NCI-H187 treated with DMSO at 0.1 percent for 48 hours (cell line): ENCODE measurements at places on chromosomes 4 and X.

DNA sequence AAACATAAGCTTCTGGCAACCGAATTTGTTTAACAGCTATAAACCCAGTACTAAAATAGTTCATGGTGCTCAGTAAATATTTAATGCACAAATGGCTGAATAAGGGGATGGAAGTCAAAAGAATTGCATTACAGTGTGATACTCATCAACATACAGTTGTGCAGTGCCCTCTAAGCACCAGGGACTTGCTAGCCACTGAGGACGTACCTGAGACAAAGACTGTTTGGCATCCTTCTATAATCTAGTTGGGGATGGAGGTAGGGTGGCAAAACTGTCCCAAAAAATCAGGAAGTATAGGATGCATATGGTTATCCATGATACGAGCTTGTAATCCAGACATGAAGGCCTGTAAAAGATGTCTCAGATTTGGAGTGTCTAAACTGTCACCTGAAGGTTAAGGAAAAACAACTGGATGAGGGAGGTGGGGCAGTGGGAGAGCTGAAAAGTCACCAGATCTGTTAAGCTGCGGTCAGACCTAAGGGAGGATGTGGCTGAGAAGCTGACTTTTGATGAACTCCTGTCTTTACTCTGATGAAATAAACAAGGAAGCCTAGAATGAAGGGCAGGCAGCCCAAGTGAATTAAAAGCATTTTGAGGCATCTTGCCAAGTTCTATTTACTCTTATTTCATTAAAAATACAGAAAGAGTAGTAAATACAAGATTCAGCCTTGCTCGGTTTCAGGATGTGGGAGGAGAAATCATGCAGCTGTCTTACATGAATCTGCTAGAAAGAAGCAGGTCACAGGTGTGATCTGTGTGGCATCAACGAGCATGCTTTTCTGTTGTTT is 12.0 kb upstream of the CD38 start:
- no peak for DNase-seq

- DNase-seq: no peak
Observed at GRCh38 chr4:87442889-87443288, 20.5 kb downstream of the NUDT9 start.

GRCh38 chrX:66698273-66699204 is 59.7 kb upstream of the EDA2R start:
- no peak for DNase-seq

DNA sequence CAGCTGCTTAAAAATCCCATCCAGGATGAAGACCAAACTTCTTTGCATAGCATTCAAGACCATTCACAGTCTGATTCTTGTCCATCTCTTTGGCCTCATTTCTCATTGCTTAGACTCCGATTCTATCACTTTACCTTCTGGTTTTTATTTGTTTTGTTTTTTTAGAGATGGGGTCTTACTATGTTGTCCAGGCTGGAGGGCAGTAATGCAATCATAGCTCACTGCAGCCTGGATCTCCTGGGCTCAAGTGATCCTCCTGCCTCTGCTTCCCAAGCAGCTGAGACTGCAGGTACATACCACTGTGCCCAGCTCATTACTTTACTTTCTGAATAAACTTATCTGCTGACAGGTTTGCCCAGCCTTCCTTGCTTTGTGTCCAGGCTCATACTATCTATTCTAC is 152.8 kb downstream of the TMEM164 start:
- DNase-seq: no peak

DNA sequence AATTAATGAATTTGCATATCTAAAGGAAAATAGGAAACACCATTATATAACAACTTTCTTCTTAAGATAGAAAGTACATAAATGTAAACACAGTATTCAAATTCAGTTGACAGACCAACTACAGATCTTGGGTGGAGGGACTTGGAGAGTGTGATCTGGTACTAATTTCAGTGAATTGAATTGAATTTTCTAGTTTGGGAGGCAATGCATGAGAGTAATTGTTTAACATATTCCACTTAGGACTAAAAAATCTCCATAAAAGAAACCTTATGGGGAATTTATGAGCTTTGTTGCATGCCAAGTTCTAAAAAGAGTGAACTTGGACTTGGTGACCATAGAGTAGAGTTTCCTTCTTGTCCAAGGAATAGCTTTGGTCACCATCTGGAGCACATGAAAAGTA is 261.1 kb upstream of the TTC29 start:
- DNase-seq: no peak

DNA sequence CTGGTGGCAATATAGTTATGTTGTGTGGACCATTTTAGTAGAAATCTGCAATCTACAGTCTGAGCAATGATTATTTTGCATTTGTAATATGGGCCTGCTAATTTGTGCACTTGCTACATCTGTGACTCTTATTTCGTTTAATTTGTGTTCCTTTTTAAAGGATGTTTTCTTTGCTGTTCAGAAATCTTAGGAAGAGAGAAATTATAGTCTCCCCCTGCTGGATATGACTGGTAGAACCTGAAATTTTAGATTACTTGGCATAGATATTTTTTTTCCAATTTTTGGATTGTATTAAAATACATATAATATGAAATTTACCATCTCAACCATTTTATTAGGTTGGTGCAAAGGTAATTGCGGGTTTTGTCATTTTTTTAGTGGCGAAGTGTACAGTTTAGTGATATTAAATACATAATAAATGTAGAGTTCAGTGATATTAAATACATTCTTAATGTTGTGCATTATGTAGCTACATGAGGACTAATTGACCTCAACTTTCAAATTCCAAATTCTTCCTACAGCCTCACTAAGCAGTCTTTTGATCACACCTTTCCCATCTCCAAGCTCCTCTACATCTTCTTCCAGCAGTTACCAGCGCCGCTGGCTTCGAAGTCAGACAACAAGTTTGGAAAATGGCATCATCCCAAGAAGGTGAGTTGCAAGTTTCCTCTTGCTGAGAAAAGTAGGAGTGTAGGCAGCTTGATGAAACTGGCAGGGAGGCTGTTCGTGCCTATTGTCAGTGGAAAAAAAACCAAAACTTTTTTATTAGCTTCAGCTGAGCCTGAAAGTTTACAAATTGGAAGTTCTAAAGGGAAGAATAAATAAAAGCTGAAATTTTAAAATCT is 82.2 kb downstream of the FNIP2 start:
- no peak for DNase-seq

GRCh38 chrX:110477593-110478228 is 119.1 kb downstream of the RTL9 start:
- DNase-seq: no peak

- no peak for DNase-seq
Observed at GRCh38 chrX:40207626-40208025, 109.9 kb upstream of the BCOR start.

DNA sequence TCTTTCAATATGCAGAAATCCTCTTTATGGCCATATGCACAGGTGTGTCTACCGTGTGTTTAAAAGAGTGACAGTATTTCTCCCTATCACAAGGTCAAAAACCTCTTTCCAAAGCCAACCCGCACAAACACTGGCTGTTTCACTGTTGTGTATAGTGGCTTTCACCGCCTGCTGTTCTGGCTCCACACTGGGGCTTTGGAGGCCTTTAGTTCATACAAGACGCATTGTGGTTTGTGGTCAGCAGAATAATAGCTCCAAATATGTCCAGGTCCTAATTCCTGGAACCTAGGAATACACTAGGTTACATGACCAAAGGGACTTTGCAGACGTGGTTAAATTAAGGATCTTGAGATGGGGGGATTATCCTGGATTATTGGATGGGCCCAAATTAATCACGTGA is 40.7 kb upstream of the FAM9A start:
- no peak for DNase-seq
